ENCODE measurements at places on chromosomes 2 and 18. TPM values are rescaled to one million over a fixed set of nuclear protein-coding genes. Genes with fewer than 3 reads are reported as not detected.

Gene REEP1
- total RNA-seq: 13.5 TPM

Gene DBI
- total RNA-seq: 117 TPM

Gene ANKRD53
- 4.9 TPM for total RNA-seq

DNA sequence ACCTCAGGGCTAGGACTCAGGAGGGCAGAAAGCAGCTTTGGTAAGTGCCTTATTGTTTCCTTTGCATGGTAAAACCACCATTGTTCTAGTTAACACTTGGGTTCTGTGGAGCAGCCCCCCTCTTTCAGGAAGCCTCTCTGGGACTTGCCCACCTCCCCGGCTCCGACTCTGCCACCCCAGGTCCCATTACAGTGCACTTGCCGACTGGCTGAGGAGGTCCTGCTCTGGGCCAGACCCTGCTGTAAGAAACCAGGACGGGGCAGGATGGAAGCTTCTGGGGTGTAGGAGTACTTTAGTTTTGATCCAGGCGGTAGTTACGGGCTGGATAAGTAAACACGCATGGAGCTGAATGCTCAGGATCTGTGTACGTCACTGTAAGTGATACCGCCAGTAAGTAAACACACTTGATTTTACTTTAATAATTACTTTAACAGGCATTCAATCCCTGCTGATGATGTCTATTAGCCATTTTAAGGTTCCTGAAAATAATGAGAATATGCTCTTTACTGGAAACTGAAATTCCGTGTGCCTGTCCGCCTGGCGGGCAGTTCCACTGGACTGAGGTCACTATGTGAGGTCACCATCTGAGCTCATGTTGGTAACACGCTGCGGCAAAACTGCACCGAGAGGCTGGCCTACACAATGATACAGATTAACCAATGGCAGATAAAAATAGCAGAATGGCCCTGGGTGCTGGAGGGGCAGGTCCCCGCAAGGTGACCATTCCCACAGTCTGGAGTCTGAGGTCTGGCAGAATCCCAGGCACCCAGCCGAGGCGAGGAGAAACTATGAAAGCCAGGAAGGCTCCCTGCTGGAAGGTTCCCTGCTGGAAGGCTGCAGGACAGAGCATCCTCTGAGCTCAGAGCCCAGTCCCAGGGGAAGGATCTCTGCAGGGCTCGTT, 25.2 kb downstream of the HS1BP3 start:
- no peaks in the 10 kb centered on the region for H3K27me3 ChIP-seq
- H3K4me1 ChIP-seq: peaks cover 15% of the 10 kb centered on the region
- DNase-seq: no peak
- H3K4me3 ChIP-seq: no peak overlapping the region
- H3K27ac ChIP-seq: peak overlapping the region; percentile 52

DNA sequence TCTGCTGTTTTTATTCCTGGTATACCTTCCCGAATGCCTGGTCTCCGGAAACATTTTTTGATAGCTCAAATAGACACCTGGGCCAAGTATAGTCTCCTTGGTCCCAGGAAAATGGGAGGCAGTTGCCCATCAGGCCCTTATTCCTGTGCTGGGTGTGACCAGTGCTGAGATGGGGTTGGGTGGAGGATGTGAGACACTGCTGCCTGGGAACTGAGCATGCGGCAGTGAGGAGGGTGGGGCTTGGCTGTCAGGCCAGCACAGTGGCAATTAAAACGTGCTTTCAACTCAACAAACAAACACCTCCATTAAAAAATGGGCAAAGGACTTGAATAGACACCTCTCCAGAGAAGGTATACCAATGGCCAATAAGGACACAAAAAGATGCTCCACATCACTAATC, 12.5 kb downstream of the KLHL29 start:
- H3K4me1 ChIP-seq: peaks cover 7% of the 10 kb centered on the region
- H3K27me3 ChIP-seq: no peaks in the 10 kb centered on the region
- no peaks in the 10 kb centered on the region for H3K36me3 ChIP-seq
- H3K4me3 ChIP-seq: no peak overlapping the region
- DNase-seq: no peak

- H3K4me3 ChIP-seq: no peak overlapping the region
- H3K27me3 ChIP-seq: no peaks in the 10 kb centered on the region
- H3K27ac ChIP-seq: no peak overlapping the region
- no peak for DNase-seq
- H3K36me3 ChIP-seq: no peaks in the 10 kb centered on the region
- peaks cover 4% of the 10 kb centered on the region for H3K4me1 ChIP-seq
Observed at GRCh38 chr2:173059971-173060461, 15.6 kb upstream of the MAP3K20 start.

GRCh38 chr2:77314721-77315120, 207.5 kb downstream of the LRRTM4 start:
- no peaks in the 10 kb centered on the region for H3K27me3 ChIP-seq
- H3K4me1 ChIP-seq: no peaks in the 10 kb centered on the region
- H3K36me3 ChIP-seq: no peaks in the 10 kb centered on the region
- H3K27ac ChIP-seq: no peak overlapping the region

DNA sequence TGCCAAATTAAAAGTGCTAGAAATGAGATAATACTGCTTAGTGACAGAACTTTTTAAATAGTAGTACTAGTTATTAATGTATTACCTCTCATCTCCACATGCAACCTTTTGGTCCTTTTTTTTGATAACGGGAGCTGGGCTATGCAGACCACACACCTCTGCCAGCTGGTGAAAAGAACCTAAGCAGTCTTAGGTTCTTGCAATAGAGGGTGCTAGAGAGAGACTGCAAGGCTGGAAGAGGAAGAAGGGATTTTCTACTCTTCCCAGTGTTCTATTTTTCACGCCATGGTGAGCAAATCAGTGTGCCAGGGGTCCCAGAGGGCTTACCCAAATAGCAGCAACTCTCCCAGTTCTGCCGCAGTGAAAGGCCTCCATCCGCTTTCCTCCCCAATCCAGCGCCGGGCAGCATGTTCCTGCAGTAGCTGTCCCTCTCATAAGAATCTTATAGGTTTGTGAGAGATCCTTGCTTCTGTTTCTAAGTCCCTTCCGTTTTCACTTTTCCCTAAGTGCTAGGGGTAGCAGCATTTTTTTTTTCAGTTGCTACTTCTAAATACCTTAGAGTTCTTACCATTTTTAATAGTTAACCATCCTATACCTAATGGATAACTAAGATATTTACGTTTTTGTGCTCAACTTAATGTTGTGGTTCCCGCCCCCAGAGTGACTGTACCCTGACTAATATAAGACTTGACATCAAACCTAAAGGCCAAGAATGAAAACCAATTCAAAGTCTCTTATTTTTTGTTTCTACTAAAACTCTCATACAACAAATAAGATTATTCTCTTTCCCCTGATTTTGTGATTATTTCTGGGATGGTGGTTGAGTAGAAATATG, 69.4 kb upstream of the UBE2E3 start:
- DNase-seq: no peak
- no peaks in the 10 kb centered on the region for H3K4me1 ChIP-seq
- H3K27ac ChIP-seq: no peak overlapping the region
- no peaks in the 10 kb centered on the region for H3K36me3 ChIP-seq
- H3K4me3 ChIP-seq: no peak overlapping the region
- H3K27me3 ChIP-seq: no peaks in the 10 kb centered on the region

DNA sequence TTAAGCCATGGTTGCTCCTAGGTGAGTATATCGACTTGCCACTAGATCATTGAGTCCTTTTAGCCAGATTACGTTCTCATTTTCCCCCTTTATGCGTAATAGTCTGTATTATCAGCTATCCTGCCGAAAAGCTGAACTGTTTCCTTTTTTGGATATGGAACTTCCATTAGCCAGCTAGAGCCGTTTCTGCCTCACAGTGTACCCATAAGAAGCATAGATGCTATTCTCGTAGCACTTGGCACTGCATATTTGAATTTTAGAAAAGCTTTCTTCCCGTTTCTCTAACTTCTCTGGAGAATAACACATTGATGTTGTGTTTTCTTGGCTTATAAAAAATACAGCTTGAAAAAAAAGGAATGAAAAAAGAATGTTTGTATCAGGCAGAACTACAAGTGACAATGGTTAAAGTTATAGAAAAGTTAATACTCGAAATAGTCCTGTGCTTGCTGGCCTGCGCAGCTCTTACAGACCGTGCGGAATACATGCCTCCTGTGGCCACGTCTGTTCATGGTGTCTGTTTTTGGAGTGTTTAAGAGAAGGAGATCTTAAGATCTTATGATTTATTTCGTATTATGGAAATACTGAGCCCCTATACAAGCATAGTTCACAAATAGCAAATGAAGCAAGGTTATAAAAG, 710 bp downstream of the DUSP19 start:
- H3K36me3 ChIP-seq: no peaks in the 10 kb centered on the region
- peak overlapping the region; percentile 72 for H3K4me3 ChIP-seq
- H3K4me1 ChIP-seq: peaks cover 10% of the 10 kb centered on the region

- no peaks in the 10 kb centered on the region for H3K36me3 ChIP-seq
- no peak overlapping the region for H3K27ac ChIP-seq
- DNase-seq: no peak
- no peaks in the 10 kb centered on the region for H3K4me1 ChIP-seq
- H3K27me3 ChIP-seq: no peaks in the 10 kb centered on the region
Observed at GRCh38 chr2:204258890-204259289, 286.4 kb upstream of the PARD3B start.

DNA sequence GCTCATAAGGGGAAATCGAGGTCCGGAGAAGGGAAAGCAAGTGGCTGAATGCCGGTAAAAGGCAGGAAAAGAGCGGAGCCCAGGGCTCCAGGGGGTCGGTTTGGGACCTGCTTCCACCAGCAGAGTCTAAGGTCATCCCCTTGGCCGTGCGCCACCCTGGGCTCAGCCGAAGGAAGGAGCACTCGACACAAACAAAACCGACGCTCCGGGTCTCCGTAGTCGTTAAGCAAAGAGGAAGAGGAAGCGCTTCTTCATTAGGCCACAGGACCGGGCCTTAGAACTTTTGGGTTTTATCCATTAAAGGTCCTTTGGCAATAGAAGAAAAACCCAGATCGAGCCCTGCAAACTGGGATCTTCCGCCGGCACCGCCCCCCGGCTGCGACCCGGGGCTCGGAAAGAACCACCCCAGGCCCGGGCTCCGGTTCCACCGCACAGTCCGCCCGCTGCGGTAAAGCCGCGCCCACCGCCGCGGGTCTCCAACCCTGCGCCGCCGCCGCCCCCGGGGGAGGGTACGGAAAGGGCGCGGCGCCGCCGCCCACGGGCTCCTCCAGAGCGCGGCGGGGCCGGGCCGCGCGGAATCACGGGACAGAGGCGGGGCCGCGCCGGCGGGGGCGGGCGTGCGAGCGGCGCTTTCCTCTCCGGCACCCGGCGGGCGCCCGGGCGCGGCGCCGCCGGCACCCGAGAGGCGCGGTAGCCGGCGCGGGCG, at the start of gene TTL:
TSS of gene TTL (plus strand) at position 629 of the 706 bp plus-strand sequence. CDS start 189 bp downstream, outside the sequence.
- peak within 1 kb of the TSS; percentile 75 for H3K4me3 ChIP-seq
- H3K36me3 ChIP-seq: no peaks in the 10 kb centered on the region
- H3K4me1 ChIP-seq: peaks cover 18% of the 10 kb centered on the region
- no peaks in the 10 kb centered on the region for H3K27me3 ChIP-seq
